Osteoblast (primary cell): ENCODE measurements at places on chromosomes 11 and 22. TPM values are rescaled to one million over a fixed set of nuclear protein-coding genes. Genes with fewer than 3 reads are reported as not detected.

DNA sequence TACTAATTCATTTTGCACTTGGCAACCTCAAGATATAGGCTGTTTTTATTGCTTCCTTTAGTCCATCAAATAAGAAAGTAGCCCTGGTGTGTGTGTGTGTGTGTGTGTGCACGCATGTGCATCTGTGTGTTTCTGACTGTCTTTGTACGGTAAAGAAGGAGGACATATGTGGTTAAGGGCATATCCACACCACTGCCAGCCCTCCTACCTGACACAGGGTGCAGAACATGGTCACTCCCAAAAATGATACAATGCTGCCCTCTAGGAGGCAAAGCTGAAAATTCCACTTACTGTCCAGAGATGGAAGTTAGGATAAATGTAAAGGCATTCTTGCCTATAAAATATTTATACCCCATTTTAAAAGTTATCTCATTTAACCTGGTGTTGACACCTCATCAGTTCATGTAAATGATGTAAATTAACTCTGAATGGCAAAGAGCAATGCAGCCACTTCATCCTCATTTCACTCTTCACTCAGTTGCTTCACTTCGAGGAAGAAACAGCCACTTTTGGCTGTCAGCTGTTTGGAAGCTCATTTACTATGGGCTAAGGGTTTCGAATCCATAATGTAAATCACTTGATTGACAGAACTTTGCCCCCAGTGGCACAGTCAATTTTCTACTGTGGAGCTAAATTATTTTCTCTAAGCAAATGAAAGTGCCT, 83.1 kb upstream of the MTNR1B start:
- no peaks in the 10 kb centered on the region for H3K36me3 ChIP-seq
- DNase-seq = peak; percentile 86
- no peak overlapping the region for H3K4me3 ChIP-seq
- H3K27me3 ChIP-seq = no peaks in the 10 kb centered on the region
- no peak overlapping the region for H3K27ac ChIP-seq

GRCh38 chr22:39246217-39246616, 1.4 kb upstream of the PDGFB start:
- DNase-seq = no peak
- H3K4me1 ChIP-seq = no peaks in the 10 kb centered on the region
- H3K4me3 ChIP-seq = no peak overlapping the region

Gene PKDREJ
- not detected in 2 replicates for total RNA-seq

Gene LBHD1
- 7.6 and 8.0 TPM in 2 replicates for total RNA-seq

DNA sequence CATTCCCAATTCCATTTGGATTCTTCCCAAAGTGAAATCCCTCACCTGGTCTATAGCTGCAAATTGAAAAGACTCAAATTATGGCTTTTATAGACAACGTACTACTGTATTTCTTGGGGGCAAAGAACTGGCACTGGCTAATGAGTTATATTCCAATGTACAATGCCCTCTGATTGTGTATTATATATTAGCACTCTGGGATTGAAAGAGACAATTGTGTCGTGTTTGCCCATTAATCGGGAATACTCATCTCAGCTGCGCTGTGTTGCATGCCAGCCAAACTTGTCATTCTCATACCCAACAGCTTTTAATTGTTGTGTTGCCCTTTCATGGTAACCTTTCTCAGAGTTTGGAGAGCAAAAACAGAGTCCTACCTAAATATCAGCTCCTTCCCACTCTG, 55.0 kb upstream of the ZBTB44 start:
- no peak overlapping the region for H3K4me3 ChIP-seq
- H3K36me3 ChIP-seq = no peaks in the 10 kb centered on the region
- H3K27ac ChIP-seq = no peak overlapping the region
- DNase-seq = no peak

DNA sequence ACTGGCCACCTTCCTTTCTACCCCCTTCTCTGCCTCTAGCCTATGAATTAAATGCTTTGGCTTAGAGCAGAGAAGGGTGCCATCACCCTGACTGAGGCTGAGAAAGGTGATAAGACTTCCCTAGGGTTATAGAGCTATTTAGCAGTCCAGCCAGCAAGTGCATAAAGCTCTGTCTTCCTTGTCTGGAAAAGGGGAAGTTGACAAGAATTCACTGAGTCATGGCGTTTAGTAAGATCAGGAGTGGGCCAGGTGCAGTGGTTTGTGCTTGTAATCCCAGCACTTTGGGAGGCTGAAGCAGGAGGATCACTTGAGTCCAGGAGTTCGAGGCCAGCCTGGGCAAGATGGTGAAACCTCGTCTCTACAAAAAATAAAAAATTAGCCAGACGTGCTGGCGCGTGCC, 63.1 kb downstream of the LHFPL7 start:
- no peak overlapping the region for H3K4me3 ChIP-seq
- H3K36me3 ChIP-seq = no peaks in the 10 kb centered on the region
- H3K27me3 ChIP-seq = no peaks in the 10 kb centered on the region
- no peak overlapping the region for H3K27ac ChIP-seq
- H3K4me1 ChIP-seq = no peaks in the 10 kb centered on the region

Gene SUSD2
- 0.72 and 2.4 TPM in 2 replicates for total RNA-seq

Gene C1QTNF5
- 35.9 and 41.3 TPM in 2 replicates for total RNA-seq

DNA sequence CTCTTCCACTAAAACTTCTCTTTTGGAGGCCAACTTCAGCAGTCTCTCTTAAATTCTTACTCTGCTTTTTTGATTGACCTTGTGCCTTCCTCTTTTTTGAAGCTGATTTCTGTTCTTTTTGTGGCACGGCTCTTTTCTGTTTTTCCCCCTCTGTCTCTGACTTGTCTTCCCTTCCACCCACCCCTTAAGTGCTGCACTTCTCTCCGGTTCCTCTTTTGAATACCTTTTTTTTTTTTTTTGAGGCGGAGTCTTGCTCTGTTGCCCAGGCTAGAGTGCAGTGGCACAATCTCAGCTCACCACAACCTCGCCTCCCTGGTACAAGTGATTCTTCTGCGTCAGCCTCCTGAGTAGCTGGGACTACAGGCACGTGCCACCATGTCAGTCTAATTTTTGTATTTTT, 211.9 kb downstream of the BLID start:
- H3K4me1 ChIP-seq = no peaks in the 10 kb centered on the region
- no peaks in the 10 kb centered on the region for H3K36me3 ChIP-seq
- no peak overlapping the region for H3K27ac ChIP-seq

DNA sequence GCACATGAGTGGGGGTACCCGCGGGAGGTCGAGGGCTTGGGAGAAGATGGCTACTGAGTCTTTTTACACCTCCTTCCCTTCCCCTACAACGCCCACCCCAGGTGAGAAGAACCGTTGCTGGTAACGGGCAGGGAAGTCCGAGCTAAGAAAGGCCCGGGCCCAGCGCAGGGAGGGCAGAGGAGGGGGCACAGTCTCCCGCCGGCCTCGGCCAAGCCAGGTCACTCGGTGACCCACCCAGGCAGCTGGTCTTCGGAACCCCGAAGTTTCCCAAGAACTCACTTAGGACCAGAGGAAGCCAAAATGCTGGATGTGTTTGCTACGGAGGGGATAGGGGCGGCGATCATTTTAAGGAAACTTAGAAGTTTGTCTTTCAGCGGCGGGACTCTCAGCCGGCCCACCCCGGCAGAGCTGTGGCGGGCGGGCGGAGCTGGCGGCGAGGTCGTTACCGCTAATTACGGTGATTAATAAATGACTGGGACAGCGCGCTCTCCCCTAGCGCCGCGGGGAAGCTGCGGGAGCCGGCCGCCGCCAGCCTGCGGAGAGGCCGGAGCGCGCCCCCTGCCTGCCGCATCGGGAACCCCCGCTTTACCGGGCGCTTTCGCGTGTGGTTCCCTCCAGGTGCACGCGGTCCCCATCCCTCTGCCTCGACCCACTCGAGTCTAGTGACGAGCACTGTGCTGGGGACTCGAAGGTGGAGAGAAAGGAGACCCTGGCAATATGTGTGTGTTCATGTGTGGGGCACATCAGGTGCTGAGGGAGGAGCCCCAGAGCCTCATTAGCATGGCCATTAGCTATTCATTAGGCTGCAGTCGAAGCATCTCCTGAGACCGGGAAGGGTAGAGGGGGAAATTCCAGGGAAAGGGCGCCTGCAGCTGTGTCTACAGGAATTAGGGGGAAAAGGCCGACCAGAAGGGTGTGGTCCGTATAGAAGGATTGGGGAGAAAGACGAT, 945 bp downstream of the ROBO3 start:
- H3K36me3 ChIP-seq = no peaks in the 10 kb centered on the region
- peaks cover 96% of the 10 kb centered on the region for H3K27me3 ChIP-seq
- peak; percentile 96 for DNase-seq
- H3K4me1 ChIP-seq = peaks cover 6% of the 10 kb centered on the region
- H3K4me3 ChIP-seq = peak overlapping the region; percentile 53

DNA sequence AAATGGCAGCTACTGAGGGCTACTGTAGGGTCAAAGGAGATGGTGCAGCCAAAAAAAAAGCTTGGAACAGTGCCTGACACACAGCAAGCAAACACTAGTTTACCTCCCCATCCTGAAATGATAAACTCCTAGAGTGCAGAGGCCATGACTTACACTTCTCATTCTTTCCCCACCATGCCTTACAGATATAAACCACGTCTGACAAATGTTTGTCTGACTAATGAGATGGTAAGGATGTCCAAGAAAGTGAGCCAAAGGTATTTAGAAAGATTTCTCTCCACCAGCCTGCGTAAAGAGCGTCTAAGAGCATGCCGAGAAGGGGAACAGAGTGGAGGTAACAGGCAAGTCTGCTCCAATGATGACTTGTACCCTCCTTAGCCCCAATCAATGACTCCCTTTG, 99.0 kb downstream of the LARGE1 start:
- no peak overlapping the region for H3K4me3 ChIP-seq
- no peak for DNase-seq
- no peaks in the 10 kb centered on the region for H3K4me1 ChIP-seq
- H3K27me3 ChIP-seq = no peaks in the 10 kb centered on the region

DNA sequence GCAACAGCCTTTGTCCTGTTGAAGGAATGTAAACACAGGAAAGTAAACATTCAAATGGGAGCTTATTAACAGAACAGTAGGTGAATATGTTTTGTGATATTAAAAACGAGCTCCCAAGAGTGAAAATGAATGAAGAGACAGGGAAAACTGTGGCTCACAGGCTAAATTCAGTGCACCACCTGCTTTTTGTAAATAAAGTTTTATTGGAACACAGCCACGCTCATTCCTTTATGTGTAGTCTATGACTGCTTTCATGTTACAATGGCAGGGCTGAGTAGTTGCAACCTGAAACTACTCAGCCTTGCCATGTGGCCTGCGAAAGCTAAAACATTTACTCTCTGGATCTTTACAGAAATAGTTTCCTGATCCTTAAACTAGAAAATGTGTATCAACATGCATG, 136.9 kb downstream of the MYO18B start:
- no peaks in the 10 kb centered on the region for H3K36me3 ChIP-seq
- H3K27ac ChIP-seq = no peak overlapping the region
- no peak overlapping the region for H3K4me3 ChIP-seq
- DNase-seq = no peak
- H3K4me1 ChIP-seq = no peaks in the 10 kb centered on the region

Gene OR8G1
- not detected in 2 replicates for total RNA-seq

Gene OR2D2
- total RNA-seq = 0.36 and 0.88 TPM in 2 replicates

DNA sequence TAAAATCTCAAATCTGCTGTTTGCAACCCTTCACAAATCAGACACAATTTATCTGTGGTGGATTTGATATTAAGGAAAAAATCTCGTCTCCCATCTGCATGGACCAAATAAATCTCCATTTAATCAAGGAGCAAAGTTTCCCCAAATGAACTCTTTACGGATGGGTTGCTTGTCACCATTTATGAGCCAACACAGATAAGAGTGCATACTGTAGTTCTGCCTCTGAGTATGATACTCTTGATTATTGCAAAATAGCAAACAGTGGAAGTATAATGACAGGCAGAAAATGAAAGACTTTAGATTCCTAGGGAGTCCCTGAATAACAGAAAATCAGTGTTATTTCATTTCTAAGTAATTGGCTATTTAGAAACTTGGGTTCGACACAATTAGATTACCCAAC, 1395.9 kb downstream of the FAM181B start:
- no peaks in the 10 kb centered on the region for H3K36me3 ChIP-seq
- no peaks in the 10 kb centered on the region for H3K27me3 ChIP-seq
- no peaks in the 10 kb centered on the region for H3K4me1 ChIP-seq
- no peak overlapping the region for H3K4me3 ChIP-seq
- H3K27ac ChIP-seq = no peak overlapping the region
